Motor neuron (in vitro differentiated cells): ENCODE measurements at places on chromosomes 1 and 21. TPM values are rescaled to one million over a fixed set of nuclear protein-coding genes. Genes with fewer than 3 reads are reported as not detected.

The MYOM3 gene
- 0.30 and 0.42 TPM in 2 replicates for total RNA-seq

The PDIK1L gene
- total RNA-seq: 33.5 and 36.3 TPM in 2 replicates

The LCA5L gene
- 1.6 and 2.0 TPM in 2 replicates for total RNA-seq

The PLEKHN1 gene
- 0.15 and 0.16 TPM in 2 replicates for total RNA-seq

The OR2T35 gene
- not detected in 2 replicates for total RNA-seq

The SHE gene
- total RNA-seq: 0.27 and 0.42 TPM in 2 replicates

The KRTAP26-1 gene
- total RNA-seq: 1.1 TPM in 1 of 2 replicates, not detected in the other

The RBP7 gene
- total RNA-seq: not detected in 2 replicates

The H3-3A gene
- total RNA-seq: 729 and 848 TPM in 2 replicates

The FMO2 gene
- total RNA-seq: 0.31 TPM in 1 of 2 replicates, not detected in the other

The RPAP2 gene
- 15.9 and 22.0 TPM in 2 replicates for total RNA-seq

The LRRN2 gene
- total RNA-seq: 1.0 TPM in 2 replicates

The PGLYRP4 gene
- 0.34 TPM in 1 of 2 replicates, not detected in the other for total RNA-seq

The SELP gene
- 0.13 TPM in 1 of 2 replicates, not detected in the other for total RNA-seq

The VASH2 gene
- 6.5 and 20.3 TPM in 2 replicates for total RNA-seq

The GCSAML gene
- not detected in 2 replicates for total RNA-seq

The VWA5B1 gene
- 0.21 and 0.23 TPM in 2 replicates for total RNA-seq

The IFFO2 gene
- total RNA-seq: 5.2 and 5.6 TPM in 2 replicates

The PTPN7 gene
- total RNA-seq: 0.85 and 2.8 TPM in 2 replicates

The TRIM67 gene
- 5.0 and 5.9 TPM in 2 replicates for total RNA-seq

The DNAJC6 gene
- 45.8 and 46.6 TPM in 2 replicates for total RNA-seq

The DYRK3 gene
- total RNA-seq: 18.5 and 20.0 TPM in 2 replicates

The CHRNB2 gene
- 27.8 and 31.9 TPM in 2 replicates for total RNA-seq

GRCh38 chr1:231724041-231724440 lies 97.5 kb downstream of the DISC1 start:
- ATAC-seq: no peak

DNA sequence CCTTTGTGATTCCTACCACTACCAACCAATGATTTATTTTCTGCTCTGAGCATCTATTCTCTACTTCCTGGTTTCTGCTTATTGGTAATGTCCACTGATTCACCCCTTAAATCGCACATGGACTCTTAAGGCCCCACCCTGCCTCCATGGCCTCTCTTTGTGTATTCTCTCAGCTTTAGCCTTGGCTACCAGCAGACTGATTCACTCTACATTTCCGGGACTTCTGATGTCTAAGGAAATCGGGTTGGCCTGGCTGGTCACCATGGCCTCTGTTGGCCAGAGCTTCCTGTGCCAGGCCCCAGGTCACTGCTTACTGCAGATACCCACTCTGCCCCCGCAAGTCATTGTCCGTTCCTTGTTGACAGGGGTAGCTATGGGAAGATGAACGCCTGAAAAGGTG lies 40.9 kb downstream of the PDPN start:
- ATAC-seq: no peak

GRCh38 chr1:204420039-204421004 lies 8.7 kb upstream of the PPP1R15B start:
- no peak for ATAC-seq

DNA sequence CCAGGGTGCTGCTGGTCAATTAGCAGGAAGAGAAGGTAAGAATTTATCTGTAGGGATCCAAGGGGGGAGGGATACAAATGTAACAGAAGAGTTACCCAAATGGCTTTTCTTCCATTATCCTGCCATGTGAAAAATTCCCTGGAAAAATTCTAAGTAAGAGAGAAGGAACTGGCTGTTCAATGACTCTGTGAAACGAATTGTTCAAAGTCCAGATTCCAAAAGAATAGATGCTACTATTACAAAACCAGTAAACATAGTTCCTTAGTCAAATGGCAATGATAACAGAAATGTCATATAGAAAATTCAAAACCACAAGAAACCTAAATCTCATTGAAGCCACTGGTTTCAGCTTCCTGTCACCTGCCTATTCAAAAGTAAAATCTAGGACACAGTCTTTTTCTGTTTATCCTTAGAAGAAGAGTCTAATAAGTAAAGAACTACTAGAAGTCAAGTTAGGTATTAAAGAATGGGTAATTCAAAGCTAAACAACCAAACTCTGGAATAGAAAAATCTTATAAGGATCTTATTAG lies 102.6 kb downstream of the ZNF644 start:
- no peak for ATAC-seq

- ATAC-seq: no peak
These were observed 123.0 kb downstream of the TIAM1 start for GRCh38 chr21:31221043-31221442.

- no peak for ATAC-seq
These were observed 40.4 kb downstream of the TENT5C start for GRCh38 chr1:117646007-117646811.

GRCh38 chr21:40797891-40798290 lies 49.1 kb downstream of the DSCAM start:
- ATAC-seq: no peak

- ATAC-seq: no peak
These were observed at the start of gene BLACAT1 for GRCh38 chr1:205455581-205456382. Gene BLACAT1 (minus strand): TSS chr1:205456045.

GRCh38 chr1:109542657-109543056 lies 3.0 kb downstream of the GPR61 start:
- ATAC-seq: no peak

- ATAC-seq: no peak
These were observed 80.8 kb upstream of the GPR52 start for GRCh38 chr1:174366946-174367345.

GRCh38 chr1:85290826-85291225 lies 14.4 kb upstream of the BCL10 start:
- no peak for ATAC-seq

GRCh38 chr1:6785728-6786505 lies 663 bp downstream of the CAMTA1 start:
- ATAC-seq: peak; percentile 0

- ATAC-seq: no peak
These were observed 22.7 kb upstream of the MAN1C1 start for GRCh38 chr1:25593861-25594260.

DNA sequence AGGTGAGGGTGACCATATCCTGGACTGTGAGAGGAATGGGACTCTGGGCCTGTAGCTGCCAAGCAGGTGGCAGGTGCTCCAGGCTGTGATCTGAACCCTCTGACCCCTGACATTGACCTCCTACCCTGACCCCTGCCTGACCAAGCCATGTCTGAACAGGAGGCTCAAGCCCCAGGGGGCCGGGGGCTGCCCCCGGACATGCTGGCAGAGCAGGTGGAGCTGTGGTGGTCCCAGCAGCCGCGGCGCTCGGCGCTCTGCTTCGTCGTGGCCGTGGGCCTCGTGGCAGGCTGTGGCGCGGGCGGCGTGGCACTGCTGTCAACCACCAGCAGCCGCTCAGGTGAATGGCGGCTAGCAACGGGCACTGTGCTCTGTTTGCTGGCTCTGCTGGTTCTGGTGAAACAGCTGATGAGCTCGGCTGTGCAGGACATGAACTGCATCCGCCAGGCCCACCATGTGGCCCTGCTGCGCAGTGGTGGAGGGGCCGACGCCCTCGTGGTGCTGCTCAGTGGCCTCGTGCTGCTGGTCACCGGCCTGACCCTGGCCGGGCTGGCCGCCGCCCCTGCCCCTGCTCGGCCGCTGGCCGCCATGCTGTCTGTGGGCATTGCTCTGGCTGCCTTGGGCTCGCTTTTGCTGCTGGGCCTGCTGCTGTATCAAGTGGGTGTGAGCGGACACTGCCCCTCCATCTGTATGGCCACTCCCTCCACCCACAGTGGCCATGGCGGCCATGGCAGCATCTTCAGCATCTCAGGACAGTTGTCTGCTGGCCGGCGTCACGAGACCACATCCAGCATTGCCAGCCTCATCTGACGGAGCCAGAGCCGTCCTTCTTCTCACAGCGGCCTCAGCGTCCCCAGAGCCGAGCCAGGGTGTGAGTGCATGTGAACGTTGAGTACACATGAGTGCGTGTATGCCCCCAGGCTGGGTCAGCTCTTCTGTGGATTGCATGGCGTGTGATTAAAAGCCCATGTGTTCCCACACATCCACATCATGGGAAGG lies 3.1 kb downstream of the TMEM125 start:
- no peak for ATAC-seq

- ATAC-seq: no peak
These were observed 36.9 kb downstream of the NCF2 start for GRCh38 chr1:183553331-183553730.

GRCh38 chr21:36320421-36321324 lies 676 bp downstream of the MORC3 start:
- ATAC-seq: peak; percentile 60

- ATAC-seq: no peak
These were observed 38.7 kb downstream of the MIA3 start for GRCh38 chr1:222656391-222657155.

DNA sequence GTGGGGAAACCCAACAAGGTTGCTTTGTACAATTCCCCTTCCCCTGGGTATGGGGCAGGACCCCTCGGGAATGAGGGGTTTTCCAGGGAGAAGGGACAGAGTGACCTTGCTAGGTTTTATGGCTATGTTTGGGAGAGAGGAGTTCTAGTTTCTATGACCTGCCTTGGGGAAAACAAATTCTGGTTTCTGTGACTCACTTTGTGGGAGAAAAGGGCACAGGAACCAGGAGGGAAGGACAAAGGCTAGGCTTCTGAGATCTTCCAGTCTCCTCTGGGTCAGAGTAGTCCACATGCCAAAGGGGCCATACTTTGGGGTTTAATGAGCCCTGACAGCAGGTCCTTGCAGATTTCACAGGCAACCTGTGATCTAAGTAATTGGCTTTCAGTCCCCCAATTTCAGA lies 5.5 kb upstream of the PTGER3 start:
- ATAC-seq: no peak

DNA sequence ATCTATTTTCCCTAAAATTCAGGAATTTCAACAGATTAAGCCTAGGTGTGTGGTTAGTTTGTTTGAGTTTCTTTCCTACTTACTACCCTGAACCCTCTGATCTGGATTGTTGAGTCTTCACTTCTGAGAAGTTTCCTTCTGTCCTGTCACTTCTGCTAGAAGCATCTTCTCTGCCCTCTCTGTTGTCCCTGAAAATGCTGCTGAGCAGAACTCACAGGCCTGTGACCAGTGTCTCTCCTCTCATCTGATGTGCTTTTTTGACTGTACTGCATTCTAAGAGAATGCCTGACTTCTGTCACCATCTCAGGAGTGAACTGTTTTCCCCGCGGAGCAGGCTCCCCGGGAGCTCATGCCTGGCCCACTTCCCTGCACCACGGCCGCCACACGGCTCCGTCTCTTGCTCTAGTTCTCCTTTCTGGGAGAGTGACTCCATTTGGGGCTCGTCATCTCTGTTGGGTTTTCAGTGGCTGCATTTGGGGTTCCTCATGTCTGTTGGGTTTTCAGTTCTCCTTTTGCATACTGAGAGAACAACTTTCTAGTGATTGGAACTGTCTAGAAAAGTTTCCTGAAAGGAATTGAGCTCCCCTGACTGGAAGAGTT lies 77.9 kb downstream of the POFUT2 start:
- ATAC-seq: no peak

DNA sequence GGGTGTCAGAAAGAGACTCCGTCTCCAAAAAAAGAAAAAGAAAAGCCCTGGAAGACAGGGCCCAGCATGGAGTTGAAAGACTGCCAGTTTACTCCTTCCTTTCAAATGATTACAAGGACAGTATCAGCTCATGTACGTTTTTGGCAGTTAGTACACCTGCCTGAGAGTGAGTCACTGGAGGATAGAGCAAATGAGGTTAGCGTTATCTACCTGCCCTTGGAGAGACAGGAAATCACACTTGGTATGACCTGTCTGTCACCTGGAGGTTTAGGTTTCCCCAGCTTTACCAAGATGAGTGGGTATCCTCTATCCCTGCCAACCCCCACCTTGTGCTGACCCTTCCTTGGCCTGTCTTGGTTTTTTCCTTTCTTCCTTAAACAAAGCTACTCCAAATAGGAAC lies 96.8 kb upstream of the BMP8A start:
- no peak for ATAC-seq

GRCh38 chr1:47067097-47067594 lies at the start of gene CYP4Z1:
Gene CYP4Z1 (plus strand): TSS chr1:47067231. CDS start chr1:47067491, 260 bp downstream.
- ATAC-seq: no peak

- no peak for ATAC-seq
These were observed 4.5 kb downstream of the ADARB1 start for GRCh38 chr21:45078877-45079281.

DNA sequence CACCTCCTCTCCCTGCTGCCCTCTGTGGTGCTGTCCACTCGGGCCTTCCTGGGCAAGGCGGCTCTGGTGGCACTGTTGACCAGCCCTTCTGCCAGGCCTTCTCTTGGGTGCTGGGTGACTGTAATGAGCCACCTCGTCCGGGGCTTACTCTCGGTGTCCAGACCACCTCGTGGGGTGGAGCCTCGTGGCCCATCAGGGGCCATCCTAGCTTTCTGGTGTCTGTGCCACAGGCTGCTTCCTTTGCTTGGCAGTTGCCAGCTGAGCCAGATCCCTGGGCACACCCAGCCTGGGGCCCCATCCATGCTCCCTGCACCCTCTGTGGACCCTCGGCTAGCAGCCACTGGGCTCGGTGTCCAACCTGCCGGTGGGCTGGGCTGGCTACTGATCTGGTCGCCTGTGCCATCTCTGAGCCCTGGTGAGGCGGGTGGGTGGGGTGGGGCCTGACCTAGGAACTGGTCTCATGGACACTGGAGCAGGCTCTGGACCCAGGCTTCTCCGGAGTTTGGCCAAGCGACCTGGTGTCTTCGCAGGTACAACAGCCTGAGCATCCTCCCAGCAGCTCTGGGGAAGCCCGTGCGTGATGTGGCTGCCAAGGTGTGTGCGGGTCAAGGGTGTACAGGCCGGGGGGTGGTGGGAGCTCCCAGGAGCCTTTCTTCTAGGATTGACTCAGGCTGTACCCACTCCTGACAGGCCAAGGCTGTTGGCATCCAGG lies 1.4 kb downstream of the PRXL2B start:
- no peak for ATAC-seq
